ENCODE measurements at places on chromosomes 12 and 14.

DNA sequence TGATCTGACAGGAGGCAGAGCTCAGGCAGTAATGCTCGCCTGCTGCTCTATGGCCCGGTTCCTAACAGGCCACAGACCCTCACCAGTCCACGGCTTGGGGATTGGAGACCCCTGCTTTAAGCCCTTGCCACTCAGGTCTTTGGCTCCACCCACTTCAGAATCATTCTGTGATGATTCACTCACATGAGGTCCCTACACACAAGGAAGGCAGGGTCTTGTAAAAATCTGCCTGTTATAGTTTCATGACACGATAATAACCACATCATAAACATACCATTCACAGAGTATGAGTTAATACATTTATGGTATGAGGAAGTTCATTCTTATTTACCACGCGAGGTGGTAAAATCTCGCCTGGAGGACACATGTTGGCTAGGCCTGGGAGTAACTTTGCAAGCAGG, 29.0 kb upstream of the MAX start:
- no peak for DNase-seq

- no peak for DNase-seq
These were observed 183.4 kb downstream of the PTPN11 start for GRCh38 chr12:112602150-112602549.

GRCh38 chr12:99009654-99010296, 364.7 kb downstream of the APAF1 start:
- DNase-seq, result no peak

GRCh38 chr12:112524676-112525425, 106.1 kb downstream of the PTPN11 start:
- no peak for DNase-seq

- no peak for DNase-seq
These were observed 13.4 kb upstream of the POLR3B start for GRCh38 chr12:106344131-106344530.

GRCh38 chr12:103517161-103517560, 21.4 kb upstream of the C12orf42 start:
- DNase-seq, result no peak

DNA sequence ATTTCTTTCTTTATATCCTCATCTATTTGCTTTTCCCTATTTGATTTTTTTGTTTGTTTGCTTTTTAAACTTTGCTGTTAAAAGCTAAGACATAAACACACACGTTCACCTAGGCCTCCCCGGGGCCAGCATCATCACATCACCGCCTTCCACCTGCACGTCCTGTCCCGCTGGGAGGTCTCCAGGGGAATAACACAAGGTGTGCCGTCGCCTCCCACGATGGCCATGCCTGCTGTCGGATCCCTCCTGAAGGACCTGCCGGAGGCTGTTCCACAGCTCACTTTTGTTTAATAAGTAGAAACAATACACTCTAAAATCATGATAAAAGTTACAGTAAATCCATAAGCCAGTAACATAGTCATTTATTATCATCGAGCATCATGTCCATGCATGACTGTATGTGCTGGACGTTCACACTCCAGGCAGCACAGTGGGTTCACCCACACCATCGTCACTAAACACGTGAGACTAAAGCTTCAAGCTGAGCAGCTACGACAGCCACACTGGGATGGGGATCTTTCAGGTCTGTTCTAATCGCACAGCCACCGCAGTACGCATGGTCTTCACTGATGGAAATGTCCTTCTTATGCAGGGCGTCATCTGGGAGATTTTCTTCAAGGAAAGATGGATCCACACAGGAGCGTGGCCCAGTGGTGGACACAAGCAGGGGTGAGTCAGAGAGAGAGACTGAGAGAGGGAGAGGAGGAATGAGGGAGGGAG, 3.6 kb downstream of the RIMBP2 start:
- no peak for DNase-seq

DNA sequence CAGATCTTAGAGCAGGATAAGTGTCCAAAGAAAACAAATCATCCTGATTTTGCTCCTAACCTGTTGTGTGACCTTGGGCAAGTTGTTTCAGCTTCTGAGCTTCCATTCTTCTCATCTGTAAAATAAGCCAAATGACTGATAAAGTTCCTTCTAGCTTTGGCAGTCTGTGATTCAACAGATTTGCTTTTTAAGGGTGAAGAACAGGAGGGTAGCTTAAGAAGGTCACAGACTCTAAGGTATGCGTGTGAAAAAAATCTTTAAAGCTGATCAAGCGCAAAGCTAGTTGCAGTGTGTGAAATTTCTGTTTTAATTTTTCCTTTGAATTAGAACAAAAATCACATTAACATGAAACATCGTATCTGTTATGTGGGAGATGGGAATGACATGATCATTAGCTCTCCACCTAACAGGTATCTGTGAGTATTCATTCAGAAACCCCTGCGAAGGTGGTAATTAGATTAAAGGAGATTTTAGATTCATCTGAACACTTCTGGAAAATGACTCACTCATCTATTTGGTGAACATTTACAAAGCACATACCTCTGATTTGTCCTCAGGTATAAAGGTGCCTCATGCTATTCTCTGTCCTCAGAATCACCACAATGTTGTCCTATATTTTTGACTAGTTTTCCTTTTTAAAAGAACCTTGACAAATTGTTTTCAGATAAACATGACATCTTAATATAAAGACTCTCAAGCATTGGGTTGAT, 131.9 kb upstream of the CPM start:
- no peak for DNase-seq

DNA sequence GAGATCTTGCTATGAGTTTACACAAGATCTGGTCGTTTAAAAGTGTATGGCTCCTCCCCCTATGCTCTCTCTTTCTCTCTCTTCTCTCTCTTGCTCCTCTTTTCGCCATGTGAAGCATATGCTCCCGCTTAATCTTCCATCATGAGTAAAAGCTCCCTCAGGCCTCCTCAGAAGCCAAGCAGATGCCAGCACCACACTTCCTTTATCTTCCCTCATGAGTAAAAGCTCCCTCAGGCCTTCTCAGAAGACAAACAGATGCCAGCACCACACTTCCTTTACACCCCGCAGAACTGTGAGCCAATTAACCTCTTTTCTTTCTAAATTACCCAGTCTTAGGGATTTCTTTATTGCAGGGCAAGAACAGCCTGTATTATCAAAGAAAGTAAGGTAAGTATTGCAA, 152.4 kb downstream of the SEC23A start:
- no peak for DNase-seq

GRCh38 chr14:64082837-64083236, 211.3 kb downstream of the ESR2 start:
- DNase-seq, result no peak

GRCh38 chr14:99560922-99561683, 42.9 kb downstream of the CCDC85C start:
- peak; percentile 86 for DNase-seq

- DNase-seq, result no peak
These were observed 11.8 kb downstream of the CCDC92 start for GRCh38 chr12:123960856-123961255.

DNA sequence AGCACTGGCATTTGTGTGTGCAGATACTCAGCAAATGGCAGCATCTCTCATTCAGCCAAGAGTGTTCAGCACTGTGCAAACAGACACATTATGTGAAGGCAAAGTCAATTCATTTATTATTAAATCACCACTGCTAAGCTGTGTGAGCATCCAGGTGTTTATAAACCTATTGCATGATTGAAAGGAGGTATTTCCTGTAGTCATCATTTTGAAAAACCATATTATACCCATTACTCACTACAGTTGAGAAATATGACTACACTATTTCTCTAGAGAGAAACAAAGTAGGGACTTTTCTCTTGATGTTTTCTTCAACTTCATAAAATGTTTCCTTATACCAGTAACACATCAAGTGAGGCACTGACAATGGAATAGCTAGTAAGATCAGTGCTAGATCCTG, 13.7 kb downstream of the SPX start:
- no peak for DNase-seq

GRCh38 chr12:27553941-27554340, 29.9 kb downstream of the PPFIBP1 start:
- peak; percentile 26 for DNase-seq

DNA sequence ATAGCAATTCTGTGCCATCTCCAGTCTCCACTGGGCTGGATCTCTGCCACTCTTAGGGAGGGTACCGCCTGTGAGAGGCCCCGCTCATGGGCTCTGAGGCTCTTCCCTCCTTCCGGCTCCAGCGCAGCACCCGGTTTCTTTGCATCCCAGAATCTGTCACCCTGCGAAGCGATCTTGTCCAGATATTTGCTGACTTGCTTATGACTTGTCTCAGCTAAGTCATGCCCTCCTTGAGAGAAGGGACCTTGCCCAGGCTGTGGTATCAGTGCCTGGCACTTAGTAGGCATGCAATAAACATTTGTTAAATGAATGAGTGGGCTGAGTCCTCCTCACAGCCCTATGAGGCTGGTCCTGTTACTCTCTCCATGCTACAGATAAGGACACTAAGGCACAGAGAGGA, 13.4 kb downstream of the KRT80 start:
- no peak for DNase-seq

DNA sequence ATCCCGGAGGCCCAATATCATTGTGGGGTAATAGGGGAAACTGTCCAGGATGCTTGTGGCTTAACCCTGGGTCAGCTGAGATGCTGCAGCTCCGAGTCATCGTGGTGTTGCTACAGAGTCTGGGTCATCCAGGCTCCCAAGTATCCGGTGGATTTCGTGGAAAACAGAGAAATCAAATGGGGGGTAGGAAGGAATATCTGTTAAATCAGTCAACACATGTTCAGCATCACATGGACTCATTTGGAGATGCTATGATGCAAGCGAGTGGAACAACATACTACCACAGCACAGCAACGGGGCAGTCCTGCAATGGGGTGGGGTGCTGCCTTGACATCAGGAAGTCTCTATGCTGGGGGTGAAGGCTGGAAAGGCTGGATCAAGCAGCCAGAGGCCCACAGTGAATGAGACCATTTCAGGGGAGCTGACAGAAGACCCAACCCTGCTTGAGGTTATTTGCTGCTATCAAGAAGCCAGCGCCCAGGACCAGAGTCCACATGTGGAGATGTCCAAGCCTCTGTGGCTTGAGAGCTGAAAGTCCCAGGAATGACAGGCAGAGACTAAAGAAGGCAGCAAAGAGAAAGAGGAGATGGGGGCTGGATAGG, 22.9 kb downstream of the VDR start:
- no peak for DNase-seq

GRCh38 chr14:65827520-65827919, 415.0 kb downstream of the FUT8 start:
- DNase-seq, result no peak

GRCh38 chr12:23356440-23356839, 593.0 kb downstream of the SOX5 start:
- DNase-seq, result no peak

DNA sequence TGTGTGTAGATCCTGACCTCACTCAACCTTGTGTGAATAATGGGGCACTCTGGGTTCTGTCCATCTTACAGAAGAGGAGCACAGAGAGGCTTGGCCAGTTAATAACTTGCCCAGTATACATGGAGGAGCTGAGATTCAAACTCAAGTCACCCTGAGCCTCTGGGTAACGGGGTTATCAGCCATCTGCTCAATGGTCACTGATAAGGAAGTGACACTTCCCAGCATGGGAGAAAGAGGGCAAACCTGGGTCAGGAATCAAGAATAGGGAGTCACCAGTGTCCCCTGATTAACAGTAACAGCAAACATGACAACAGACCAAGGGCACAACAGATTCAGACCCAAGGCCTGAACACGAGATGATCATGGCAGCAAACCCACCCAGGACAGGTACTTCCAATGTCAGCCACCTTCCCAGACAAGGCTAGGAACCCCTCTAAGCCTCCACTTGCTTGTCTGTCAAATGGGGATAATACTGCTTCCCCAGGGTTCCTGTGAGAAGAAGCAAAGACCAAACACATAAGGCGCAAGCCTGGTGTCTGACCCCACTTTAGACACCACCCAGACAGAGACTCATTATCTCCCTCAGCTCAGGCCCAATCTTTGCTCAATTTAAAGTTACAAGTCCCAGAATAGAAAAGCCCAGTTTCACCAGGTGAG, 3.6 kb downstream of the CCDC85C start:
- DNase-seq, result no peak

GRCh38 chr14:94029671-94030203, 3.6 kb downstream of the OTUB2 start:
- no peak for DNase-seq
